D341Med (cell line): ENCODE measurements at places on chromosomes 2 and 18.

DNA sequence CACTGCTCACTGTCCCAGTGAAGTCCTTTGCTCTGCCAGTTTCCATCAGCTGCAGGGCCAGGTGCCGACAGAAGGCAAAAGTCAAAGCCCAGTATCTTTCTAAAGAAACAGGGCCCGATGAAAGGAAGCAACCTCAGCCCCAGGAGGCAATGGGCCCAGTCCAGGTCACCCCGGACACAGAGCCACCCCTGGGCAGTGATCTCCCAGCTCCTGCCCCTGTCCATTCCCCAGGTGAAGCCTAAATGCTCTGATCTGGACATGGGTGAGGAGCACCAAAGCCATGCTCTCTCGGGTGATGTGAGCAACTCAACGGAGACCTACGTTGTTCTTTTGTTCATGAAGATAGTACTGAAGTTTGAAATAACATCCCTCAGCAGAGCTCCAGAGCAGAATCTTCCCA lies 61.6 kb downstream of the HDAC4 start:
- DNase-seq, result no peak

GRCh38 chr18:63409301-63409700 lies 13.0 kb downstream of the VPS4B start:
- no peak for DNase-seq

- DNase-seq, result peak; percentile 75
Observed at GRCh38 chr18:34867520-34867919, 157.4 kb downstream of the DTNA start.

GRCh38 chr2:44330801-44331200 lies 30.5 kb downstream of the PREPL start:
- DNase-seq, result no peak

- DNase-seq, result no peak
Observed at GRCh38 chr2:19769513-19769912, 132.3 kb downstream of the TTC32 start.

- DNase-seq, result no peak
Observed at GRCh38 chr18:2985628-2986027, 27.3 kb downstream of the LPIN2 start.

- no peak for DNase-seq
Observed at GRCh38 chr2:52035391-52035790, 1003.5 kb upstream of the NRXN1 start.

DNA sequence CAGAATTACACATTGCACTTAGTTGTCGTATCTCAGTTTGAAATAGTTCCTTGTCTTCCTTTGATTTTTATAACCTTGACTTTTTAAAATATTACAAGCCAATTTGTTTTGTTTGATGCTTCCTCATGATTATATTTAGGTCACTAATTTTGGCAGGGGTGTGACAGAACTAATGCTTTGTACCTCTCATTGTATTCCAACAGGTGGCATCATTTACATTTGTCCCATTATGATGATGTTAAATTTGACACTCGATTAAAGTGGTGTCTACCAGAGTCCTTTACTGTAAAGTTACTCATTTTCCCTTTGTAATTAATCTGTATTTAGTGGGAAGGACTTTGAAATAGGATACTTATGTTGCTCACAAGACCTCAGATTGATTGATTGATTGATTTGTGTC lies 21.5 kb upstream of the MFSD2B start:
- no peak for DNase-seq

GRCh38 chr18:9153256-9153655 lies 16.7 kb downstream of the ANKRD12 start:
- DNase-seq, result no peak

DNA sequence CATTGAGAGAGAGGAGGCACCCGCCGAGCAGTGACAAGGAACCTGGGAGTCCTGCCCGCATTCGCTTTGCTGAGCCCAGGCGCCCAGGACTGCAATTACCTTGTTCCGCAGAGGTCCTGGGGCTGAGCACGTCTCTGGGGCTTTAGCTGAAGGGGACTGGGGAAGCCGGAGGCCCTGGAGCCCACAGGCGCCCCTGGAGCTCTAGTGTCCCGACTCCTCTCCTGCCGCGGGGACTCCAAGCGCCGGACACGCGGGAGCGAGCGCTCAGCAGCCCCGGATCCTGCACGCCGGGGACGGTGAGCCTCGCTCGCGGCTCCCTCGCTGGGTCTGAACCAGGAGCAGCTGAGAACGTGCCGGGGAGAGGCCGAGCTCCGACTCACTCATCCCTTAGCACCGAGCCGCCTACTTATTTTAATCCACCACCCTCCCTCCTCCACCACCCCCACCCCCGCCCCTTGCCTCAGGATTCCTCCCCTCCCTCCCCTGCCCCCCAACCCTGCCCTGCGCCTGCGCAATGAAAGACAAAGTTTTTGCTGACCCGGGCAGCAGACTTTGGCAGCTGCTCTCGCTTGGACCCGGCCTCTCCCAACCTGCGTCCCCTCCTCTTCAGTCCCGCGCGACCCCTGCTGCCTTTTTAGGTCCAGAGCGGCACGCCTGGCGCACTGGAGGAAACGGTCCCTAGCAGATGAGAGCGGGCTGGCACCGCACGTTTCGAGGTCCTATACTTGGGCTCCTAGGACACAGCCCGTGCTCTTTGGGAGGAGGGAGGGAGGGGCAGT lies at the start of gene OSR1:
Gene OSR1, minus strand, starts transcription at position 382 of the 779 bp plus-strand sequence. CDS start 4,818 bp downstream, outside the sequence.
- DNase-seq, result peak; percentile 60

- no peak for DNase-seq
Observed at GRCh38 chr2:10089565-10090190, 9.5 kb upstream of the CYS1 start.

DNA sequence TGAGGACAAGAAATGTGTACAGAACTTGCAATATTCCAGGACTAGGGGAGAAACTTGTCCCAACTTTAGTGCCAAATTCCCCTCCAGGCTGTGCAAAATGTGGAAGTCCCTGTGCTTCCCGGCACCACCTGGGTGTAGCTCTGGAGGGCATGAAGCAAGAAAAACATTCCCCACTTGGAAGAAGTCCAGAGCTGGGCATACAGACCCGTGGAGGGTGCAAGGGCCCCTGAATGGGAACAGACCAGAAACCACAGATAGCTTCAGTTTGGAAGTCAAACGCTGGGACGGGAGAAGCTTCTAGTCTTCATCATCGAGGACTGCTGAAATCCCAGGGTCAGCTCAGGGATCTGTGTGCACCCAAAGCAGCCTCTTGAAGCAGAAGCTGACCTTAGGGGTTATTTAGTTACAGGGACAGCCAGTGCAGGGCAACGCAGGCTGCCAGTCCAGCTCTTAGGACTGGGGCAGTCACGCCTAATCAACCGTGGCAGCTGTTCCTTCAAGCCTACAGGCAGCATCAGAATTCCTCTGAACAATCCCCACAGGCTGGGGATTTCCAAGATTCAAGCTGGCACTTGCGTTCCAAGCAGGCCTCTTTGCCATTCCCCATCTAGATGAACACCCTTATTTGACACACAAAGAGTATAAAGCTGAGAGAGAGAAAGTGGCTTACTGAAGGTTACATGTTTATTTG lies 269.4 kb downstream of the LOXHD1 start:
- DNase-seq, result no peak

DNA sequence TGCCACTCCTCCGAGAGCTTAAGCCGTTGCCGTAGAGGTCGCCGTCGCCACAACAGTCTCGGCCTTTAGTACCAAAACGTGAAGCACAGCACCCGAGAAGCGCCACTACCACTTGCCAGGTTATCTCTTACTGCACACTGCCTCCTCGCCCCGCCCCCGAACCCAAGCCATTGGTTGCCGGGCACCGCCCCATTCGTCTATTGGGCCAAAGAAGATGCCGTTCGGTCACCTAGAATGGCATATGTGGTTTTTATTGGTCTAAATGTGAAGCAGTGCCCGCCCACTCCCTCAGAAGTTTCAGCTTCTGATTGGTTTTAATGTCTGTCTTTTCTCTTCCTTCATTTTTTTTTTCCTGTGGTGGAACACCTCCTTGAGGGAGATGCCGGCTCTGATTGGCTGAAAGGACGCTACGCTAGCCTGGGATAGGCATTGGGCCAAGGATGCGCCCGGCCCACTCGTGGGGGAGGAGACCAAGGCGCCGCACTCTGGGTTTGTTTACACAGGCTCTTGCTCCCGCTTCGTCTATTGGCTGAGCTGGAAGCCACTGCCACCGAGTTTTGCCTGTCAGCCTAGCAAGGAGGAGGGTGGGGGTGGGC lies at the start of gene PAIP2B:
Gene PAIP2B, minus strand, starts transcription at position 139 of the 596 bp plus-strand sequence. CDS start 24,514 bp downstream, outside the sequence.
- peak; percentile 91 for DNase-seq

GRCh38 chr2:205610437-205610836 lies 71.9 kb upstream of the NRP2 start:
- no peak for DNase-seq

DNA sequence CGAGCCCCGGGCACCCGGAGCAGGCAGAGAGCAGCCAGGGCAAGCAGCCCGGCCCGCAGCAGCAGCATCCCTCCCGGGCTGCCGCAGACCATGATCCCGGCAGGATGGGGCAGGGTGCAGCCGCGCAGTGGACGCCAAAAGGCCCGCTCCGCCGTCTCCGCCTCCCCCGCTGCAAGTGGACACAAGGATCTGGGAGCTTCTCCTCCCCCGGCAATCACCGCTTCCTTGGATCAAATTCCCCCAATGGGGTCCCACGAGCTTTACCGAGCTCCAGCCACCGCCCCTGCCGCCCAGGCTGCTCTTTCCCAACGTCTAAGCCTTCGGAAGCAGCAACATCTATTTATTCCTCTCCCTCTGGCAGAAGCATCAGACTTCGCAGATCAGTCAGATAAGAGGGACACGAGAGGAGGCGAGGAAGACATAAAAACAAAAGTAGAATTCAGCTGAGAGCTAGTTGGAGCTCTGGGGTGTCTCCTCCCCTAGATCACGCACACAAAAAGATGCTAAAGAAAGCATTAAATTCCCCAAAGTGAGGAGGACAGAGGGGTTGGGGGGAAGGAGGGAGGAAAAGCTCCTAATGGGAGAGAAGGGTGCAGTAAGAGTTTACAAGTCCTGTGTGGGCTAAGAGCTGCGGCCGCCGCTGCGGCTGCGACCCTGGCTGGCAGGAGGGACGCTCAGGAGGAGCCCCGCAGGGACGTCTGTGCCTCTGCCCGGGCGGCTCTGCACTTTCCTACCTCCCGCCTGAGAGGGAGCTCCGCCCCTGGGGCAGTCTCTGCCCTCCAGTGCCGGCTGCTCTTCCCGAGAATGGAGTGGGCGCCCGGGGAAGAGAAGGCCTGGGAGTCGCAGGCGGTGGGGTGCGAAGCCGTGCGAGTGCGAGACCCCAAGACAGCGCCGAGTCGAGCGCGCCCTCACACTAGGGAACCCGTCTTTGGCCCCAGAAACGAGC lies at the start of gene FRZB:
Gene FRZB, minus strand, starts transcription at position 177 of the 946 bp plus-strand sequence. Its CDS starts 85 bp downstream, at position 92.
- DNase-seq, result no peak

- no peak for DNase-seq
Observed at GRCh38 chr2:201887773-201888425, 81.6 kb downstream of the CDK15 start.

- DNase-seq, result no peak
Observed at GRCh38 chr2:143261986-143262385, 132.8 kb downstream of the ARHGAP15 start.

GRCh38 chr2:66729416-66730330 lies 294.7 kb downstream of the MEIS1 start:
- no peak for DNase-seq

- DNase-seq, result no peak
Observed at GRCh38 chr2:17093712-17094111, 424.5 kb downstream of the RAD51AP2 start.

- no peak for DNase-seq
Observed at GRCh38 chr2:232876978-232877441, 6.9 kb downstream of the SNORC start.

DNA sequence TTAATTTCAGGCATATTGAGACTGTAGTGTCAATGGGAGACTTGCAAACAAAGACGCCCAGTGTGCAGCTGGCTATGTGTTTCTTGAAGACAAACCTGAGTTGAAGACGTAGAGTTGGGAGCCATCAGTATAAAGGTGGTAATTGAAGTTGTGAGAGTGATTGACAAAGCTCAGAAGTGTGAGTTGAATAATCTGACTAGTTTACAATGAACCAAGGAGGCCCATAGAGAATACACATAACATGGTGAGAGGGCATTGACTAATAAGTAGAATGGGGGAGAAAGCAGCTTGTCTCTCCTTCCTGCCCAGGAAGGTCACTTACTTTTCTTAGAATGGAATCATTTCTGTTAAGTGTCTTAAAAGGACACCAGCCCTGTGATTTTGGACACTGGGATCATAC lies 14.1 kb downstream of the SP110 start:
- DNase-seq, result no peak

DNA sequence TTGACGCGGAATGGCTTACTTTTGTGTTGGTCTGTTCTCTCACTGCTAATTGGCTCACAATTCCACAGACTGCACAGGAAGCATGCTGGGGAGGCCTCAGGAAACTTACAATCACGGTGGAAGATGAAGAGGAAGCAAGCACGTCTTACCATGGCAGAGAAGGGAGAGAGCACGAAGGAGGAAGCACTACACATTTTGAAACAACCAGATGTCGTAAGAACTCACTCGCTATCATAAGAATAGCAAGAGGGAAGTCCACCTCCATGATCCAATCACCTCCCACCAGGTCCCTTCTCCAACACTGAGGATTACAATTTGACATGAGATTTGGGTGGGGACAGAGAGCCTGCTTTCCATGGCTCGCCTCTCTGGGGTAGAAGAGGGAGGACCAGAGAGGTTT lies 106.2 kb downstream of the KCNF1 start:
- no peak for DNase-seq

DNA sequence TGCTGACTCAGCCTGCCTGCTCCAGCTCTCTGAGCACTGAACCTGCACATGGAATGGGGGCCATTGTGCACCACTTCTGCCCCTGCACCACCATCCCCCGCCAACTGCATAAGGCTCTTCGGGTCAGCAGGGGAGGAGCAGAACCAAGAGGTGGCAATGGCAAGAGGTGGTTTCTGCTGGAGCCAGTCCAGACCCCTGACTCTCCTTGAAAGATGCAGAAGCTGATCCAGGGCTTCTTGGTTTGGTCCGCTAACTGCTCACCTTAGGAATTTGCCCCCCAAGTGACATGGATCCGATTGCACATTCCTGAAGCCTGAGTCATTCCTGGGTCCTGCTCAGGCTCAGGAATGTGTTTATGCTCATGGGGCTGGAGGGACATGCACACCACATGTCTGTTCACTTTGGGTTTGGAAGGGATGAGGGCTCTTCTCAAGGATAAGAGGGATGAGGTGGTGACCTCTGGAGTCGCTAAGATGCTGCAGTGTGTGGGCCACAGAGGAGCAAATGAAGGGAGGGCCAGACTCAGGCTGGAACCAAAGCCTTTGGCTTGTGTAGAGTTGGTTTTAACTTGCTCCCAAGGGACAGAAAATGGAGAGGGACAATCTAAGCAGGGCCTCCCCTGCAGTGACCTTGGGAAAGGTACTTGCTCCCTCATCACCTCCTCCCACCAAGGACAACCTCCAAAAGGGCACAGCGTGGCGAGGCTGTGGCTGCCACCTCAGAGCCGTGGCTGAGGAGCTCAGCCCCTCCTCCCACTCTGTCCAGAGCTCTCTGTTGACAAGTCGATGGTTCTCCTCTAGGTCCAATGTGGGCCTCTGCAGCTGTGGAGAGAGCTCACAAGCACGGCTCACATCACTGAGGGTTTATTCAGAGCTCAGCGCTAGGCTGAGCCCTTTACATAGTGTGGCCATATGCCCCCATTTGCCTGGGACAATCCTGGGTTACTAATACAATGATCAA lies 66.2 kb downstream of the HS1BP3 start:
- DNase-seq, result no peak

GRCh38 chr2:128410035-128410757 lies 91.5 kb upstream of the HS6ST1 start:
- no peak for DNase-seq
